ENCODE measurements at places on chromosomes 2 and 18.

DNA sequence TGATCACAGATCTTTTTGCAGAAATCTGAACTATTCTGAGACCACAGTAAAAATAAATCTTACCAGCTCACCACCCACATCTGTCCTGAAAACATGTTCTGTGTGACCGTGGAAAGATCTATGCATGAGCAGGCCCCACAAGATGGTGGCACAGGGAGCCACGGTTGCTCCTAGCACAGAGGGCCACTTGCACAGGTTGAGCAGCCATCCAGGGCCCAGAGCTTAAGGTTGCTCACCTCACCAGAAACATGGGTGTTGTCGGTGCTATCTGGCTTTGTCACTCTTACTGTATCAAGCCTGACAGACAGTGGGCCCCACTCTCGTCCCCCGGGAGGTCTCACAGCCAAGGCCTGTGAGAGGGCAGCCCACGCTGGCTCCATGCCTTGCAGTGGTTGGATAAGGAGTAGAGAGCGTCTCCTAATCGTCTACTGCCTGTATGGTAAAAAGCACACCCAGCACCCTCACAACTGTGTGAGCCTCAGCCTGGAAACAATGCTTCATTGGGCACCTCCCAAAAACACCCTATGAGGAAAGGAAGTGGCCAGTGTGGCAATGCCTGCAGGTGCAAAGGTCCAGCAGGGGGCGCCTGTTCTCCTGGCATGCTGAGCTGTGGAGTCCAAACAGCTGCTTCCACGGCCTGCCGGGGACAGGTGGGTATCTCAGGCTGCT lies 19.6 kb downstream of the TUBB6 start:
- peak; percentile 27 for DNase-seq

DNA sequence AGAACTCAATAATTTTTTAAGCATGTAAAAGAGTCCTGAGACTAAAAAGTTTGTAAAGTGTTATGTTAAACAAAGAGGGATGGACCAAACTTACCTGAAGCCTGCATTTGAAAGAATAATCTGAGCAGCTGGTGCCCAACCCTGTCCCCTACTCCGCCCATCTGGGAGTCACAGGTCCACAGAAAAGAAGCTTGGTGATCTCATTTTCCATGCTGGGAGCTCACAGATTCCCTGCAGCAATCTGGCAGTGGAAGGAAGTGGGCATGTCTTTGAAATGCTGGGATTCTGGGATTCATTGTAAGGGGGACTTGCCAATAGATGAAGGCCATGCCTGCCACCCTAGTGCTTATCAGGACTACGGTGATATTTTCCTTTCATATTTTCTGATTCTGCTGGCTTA lies 17.9 kb downstream of the CDH2 start:
- no peak for DNase-seq

- no peak for DNase-seq
Observed at GRCh38 chr2:195505701-195506100, 151.3 kb upstream of the SLC39A10 start.

GRCh38 chr2:237572021-237572741 lies 5.8 kb downstream of the PRLH start:
- peak; percentile 36 for DNase-seq

- no peak for DNase-seq
Observed at GRCh38 chr2:184338771-184339170, 259.6 kb upstream of the ZNF804A start.
